Cortex of kidney (tissue), 1 donor: ENCODE measurements at places on chromosomes 7 and 10.

- DNase-seq, result no peak
These were observed 159.1 kb downstream of the LRRC4 start for GRCh38 chr7:127872122-127872521.

DNA sequence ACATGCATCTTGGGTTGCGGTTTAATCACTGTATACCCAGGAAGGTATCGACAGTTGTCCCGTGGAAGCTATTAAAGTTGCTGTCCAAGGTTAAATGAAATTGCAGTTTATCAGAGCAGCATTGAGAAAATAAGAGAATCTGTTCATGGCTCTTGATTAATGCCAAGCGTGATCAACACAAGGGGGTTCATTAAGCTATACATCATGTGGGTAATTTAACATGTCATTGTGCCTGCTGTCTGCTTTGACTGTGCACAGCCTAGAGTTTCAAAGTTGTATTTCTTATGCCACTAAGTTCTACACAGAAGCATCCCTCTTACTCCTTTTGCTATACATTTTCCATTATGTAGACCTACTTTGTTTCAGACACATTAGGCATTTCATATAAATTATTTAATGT, 74.8 kb upstream of the SP8 start:
- DNase-seq, result no peak

DNA sequence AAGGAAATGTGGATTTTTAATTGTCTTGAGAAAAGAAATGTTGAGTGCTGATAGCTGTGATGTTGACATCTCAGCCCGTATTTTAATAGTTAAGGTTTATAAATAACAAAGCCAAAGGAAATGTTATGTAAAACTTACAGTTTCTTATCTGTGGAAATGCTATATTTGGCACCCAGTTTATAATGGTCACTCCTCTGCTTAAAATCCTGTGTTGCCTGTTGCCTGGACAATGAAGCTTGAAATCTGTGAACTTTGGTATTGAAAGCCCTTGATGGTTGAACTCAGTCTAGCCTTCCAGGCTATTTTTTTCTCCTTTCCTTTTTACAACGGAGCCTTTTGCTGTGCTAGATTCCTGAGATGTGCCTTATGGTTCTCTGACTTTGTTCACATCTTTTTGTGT, 46.5 kb downstream of the MCU start:
- DNase-seq, result no peak

DNA sequence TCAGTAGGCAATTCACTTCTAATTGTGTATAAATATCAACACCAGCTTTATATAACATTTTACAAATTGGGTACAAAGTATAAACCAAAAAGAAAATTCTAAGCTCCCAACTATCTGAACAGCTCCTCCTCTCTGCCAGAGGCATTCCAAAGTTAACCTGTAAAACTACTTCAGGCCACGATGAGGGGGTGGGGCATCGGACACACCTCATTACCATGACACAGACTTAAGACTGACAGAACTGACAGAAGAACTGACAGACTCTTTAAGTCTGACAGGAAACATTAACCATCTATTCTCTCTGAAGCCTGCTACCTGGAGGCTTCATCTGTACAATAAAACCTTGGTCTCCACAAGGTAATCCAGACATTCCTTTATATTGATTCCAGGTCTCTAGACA, 12.3 kb downstream of the ESYT2 start:
- no peak for DNase-seq

DNA sequence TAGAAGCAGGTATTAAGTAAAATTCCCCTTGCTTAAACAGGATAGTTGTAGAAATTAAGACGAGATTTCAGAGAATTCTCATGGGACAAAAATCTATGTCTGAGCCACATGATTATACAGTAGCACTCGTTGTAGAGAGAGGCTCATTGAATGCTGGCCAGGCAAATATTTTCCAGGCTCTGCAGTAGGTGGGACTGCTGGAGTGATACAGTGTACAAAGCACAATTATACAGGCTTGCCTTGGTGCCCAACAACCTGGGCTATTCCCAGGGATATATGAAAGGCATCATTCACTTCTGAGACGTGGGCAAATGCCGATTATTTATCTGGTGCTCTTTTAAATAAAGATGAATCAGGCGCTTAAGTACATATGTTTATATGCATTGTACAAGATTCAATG, 380.6 kb downstream of the PHTF2 start:
- DNase-seq, result no peak

DNA sequence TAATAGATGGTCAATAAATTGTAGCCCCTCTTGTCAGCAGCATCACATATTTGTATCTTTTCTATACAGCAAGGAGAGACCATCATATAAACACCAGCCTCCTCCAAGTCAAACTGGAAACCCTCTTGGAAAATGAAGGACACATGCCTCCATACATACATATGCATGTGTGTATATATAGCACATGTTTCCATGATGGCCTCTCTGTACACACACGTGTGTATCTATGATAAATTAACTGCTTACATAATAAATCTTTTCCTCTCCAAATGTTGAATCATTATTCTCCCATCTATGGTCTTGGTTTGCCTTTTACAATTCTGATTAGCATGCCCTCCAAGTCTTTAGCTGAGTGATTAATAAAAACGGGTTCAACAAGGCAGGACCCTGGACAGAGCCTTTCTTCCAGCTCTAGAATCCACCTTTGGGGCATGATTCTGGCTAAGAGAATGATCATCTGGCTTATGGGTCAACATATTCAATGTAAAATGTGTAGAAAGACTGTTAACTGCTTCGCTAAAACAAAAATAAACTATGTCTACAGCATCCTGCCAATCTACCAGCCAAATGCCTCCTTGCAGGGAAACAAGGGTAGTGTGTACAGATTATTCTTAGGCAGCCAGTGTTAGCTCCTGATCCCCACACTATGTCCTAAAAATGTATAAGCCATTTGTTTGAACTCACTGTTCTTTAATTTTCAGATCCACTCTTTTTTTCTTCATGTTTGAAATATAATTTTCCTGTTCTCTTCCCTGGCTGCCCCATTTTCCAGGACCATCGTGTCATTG, 70.0 kb downstream of the CRTAC1 start:
- DNase-seq, result no peak
